ENCODE measurements at places on chromosomes 13 and 19.

DNA sequence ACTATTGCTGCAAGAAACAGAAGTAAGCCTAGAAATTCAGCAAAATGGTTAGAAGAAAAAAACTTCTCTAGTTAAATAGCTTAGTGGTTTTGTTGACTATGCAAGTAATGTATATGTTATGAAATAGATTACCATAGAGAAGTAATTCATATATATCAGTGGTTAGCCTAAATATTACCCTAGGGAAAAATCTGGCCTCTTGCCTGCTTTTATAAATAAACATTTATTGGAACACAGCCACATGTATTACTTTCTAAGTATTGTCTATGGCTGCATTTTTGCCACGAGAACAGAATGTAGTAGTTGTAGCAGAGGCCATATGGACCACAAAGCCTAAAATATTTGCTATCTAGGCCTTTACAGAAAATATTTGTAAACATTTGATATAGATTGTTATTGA, 1471.7 kb upstream of the PRR20A start:
- no peak for DNase-seq

DNA sequence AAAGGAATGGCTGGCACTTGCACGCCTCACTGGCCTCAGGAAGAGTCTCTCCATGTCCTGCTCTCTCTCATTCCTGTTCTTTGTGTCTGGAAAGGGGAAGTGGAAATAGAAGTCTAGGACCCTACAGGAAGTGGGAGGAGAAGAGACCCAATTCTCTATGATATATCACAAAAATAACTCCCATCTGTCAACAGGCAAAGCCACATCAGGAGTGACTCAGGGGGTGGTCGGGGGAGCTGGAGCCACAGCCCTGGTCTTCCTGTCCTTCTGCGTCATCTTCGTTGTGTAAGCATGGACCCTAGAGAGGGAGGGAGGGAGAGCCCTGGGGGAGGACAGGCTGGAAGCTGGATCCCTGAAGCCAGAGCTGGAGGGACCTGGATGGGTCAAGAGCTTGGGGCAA, 3.0 kb downstream of the SIGLEC9 start:
- DNase-seq: no peak

GRCh38 chr13:44667943-44668342, 91.8 kb upstream of the TSC22D1 start:
- DNase-seq: no peak

GRCh38 chr19:35742121-35742724, at the start of gene IGFLR1:
Gene IGFLR1, minus strand, starts transcription at chr19:35742452. Its CDS starts 1,272 bp downstream, at chr19:35741180.
- peak; percentile 62 for DNase-seq

- no peak for DNase-seq
Observed at GRCh38 chr19:35908973-35909683, 1.0 kb upstream of the TYROBP start.

DNA sequence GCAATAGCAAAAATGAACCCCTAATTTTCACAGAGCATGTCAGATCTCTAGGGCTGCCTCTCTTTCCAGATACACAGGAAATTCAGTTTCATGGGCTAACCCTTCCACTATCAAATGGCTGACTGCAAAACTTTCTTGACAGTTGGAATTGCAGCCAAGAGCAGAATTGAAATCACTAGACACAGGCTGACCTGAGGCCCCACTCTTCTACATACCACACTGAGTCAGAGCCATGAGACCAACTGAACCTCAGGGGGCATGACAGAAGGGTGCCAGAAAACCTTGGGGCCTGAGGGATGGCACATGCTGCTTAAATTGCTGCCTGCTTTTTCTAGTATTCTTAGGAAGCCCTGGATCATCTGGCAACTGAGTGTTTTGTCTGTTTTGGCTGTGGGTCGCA, 1.7 kb upstream of the DLEU7 start:
- no peak for DNase-seq

DNA sequence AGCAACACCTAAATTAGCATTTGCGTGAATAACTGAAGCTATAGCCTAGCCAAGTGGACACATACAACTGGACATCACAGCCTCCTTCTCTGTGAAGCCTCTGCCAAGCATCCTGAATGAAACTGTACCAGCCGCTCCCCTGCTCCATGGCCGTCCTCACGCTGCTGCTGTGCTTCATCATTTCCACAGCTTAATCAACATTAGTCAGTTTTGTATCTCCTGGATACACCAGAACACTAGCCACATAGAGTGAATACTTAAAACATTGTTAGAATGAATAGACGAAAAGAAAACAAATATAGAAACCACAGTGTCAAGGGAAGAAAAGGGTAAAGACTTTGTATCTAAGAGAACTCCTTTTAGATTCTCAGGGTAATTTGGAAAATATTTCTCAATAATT, 1526.9 kb downstream of the EFNB2 start:
- DNase-seq: no peak

DNA sequence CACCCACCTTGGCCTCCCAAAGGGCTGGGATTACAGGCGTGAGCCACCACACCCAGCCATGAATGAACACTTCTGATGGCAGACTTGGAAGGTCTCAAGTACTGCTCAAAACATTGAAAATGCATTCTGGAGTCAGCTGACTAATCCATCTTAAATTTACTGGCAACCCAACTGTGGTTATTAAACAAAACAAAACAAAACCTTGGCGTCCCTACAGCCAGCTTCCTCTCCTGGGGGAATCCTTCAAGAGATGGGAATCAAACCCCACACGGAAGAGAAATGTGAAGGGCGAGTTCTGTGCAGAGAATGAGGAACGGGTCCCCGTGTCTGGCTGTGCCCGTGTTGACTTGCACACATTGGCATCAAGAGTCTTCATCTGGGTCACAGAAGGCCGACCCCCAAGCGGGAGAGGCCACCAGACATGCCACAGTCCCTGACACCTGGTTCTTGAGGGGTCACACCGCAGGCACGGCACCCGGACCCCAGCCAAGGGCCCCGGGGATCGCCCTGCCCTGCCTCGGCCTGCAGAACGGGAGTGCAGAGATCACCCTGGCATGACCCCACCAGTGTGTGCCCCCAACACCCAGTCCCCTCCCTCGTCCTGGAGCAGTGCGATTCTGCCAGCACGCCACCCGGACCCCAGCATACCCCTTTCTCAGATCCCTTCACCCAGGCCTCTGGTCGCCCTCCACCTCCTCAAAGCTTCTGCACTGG, 3.2 kb downstream of the MAP2K2 start:
- DNase-seq: no peak

DNA sequence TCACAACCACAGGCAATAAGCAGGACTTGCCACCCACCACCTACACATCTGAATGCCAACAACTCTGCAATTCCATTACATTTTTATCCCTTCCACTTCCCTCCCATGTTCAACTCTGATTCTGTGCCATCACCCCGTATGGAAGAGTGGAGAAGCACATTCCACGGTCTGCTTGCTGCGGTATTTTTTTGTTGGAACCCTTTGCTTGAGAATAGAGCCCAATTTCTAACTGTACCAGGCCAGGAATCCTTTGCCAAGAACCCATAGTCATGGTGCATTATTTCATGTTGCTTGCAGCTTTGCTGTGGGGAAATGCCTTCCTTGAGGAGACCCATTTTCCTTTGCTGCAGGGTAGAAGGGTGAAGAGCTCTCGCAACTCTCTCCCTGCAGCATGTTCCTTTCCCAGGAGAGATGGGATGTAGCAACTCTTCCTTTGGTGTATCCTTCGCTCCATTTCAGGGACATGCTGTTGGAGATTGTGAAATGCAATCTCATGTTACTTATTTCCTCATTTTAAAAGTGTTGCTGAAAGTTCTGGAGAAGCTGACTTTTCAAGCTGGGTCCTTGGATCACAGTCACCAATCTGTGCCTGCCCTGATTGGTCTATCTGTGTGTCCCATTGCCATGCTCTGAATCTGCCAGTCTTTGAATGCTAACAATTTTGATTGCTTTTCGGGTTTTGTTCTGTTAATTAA, 69.8 kb upstream of the STARD13 start:
- DNase-seq: no peak
